ENCODE measurements at places on chromosomes 16 and 17.

DNA sequence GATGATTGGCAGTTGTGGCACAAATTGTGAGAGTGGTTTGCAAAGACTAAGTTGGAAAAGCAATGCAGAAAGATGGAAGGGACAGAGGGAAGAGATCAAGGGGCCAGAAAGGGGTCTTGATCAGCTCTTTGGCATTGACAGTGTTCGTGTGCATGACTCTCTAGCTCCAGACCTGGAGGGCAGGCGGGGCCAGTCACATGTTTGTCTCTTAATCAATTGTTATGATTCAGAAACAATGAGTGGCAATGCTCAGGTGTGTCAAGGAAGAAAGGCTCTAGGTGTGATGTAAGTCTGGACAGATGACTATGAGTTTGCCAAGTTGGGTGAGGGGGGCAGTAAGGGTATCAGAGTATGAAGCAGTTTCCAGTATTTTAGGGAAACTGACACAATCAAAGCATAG, 32.1 kb downstream of the WSB1 start:
- H3K4me1 ChIP-seq = peaks cover 46% of the 10 kb centered on the region
- H3K4me3 ChIP-seq = no peak overlapping the region
- H3K27me3 ChIP-seq = no peaks in the 10 kb centered on the region
- no peak overlapping the region for H3K27ac ChIP-seq
- no peaks in the 10 kb centered on the region for H3K36me3 ChIP-seq
- DNase-seq = no peak

DNA sequence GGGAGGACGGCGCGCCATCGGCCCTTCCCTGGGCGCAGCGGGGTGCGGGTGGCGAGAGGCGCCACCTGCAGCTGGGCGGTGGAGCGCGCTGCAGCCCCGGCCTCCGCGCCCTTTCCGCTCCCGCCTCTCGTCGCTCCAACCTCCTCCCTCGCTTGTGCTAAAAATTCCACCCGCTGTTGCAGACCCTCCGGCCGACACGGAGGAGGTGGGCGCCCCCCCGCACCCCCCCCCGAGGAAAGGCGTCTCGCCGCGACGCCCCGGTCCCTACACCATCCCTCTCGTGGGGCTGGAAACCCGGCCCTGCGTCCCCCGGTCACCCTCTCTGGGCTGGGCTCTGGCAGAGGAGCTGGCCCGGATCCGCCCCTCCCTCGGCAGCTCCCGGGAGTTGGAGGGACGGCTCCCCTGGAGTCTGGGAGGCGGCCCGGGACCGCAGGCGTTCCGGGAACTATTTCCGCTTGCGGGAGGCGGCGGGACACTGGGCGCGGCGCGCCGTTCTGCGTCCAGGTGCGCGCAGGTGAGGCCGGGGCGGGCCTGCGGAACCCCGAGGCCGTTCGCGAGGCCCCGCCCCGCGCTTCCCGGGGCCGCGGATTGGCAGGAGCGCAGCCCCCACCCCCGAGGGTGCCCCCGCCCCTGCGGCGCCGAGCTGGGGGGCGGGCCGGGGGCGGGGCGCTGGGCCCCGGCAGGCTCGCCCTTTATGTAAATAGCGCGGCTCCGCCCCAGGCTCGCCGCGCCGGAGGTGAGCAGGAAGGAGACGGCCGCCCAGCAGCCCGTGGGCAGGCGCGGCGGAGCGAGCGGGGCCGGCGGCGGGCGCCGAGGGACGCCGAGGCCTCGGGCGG, at the start of gene LLGL2:
TSS of gene LLGL2 (plus strand) at position 728 of the 836 bp plus-strand sequence. CDS start 17,730 bp downstream, outside the sequence.
- peak within 1 kb of the TSS; percentile 82 for H3K27ac ChIP-seq
- peaks cover 4% of the 10 kb centered on the region for H3K4me1 ChIP-seq
- no peaks in the 10 kb centered on the region for H3K27me3 ChIP-seq
- peak within 1 kb of the TSS; percentile 94 for H3K4me3 ChIP-seq
- peak; percentile 96 for DNase-seq

DNA sequence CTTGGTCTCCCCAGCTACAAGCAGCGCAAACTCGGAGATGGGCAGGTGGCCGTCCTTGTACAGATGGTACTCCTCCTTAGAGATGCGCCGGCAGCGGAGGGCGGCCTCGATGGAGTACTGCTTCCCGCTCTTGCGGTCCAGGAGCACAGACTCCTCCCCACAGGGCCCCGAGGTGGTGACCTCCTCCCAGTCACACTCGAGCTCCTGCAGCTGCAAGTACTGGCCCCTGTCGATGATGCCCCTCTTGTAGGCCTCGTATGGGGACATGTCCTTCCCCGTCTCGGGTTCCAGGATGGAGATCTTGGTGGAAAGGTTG, 7.2 kb downstream of the CDK3 start:
- no peak overlapping the region for H3K27ac ChIP-seq
- H3K27me3 ChIP-seq = no peaks in the 10 kb centered on the region
- DNase-seq = no peak
- H3K4me3 ChIP-seq = no peak overlapping the region
- H3K36me3 ChIP-seq = peaks cover 73% of the 10 kb centered on the region

GRCh38 chr16:65305266-65305959, 183.6 kb upstream of the CDH11 start:
- no peak overlapping the region for H3K4me3 ChIP-seq
- no peaks in the 10 kb centered on the region for H3K4me1 ChIP-seq
- DNase-seq = no peak
- no peaks in the 10 kb centered on the region for H3K36me3 ChIP-seq
- H3K27ac ChIP-seq = no peak overlapping the region

- no peaks in the 10 kb centered on the region for H3K36me3 ChIP-seq
- no peaks in the 10 kb centered on the region for H3K4me1 ChIP-seq
- no peak overlapping the region for H3K4me3 ChIP-seq
Observed at GRCh38 chr16:59826767-59827166, 1092.7 kb upstream of the GOT2 start.

DNA sequence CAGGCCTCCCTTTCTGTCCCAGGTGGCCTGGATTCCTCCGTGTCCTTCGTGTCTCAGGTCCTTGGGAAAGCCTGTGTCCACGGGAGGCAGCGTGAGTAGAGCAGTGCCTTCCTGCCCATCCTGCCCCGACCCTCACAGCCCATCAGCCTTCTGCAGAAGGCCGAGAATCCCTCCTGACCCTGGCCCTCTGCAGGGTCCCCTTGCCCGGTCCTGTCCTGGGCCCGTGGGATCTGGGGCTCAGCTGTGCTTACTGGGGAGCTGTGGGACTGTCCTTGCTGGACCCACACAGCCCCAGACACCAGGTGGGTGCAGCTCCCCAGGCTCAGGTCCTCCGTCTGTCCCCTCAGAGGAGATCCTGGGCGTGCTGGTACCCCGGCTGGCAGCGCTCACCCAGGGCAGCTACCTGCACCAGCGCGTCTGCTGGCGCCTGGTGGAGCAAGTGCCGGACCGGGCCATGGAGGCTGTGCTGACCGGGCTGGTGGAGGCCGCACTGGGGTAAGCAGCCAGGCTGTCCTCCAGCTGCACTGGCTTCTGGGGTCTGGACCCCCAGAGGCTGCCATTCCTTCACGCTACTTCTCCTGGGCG, 3.9 kb downstream of the TELO2 start:
- H3K4me3 ChIP-seq = no peak overlapping the region
- DNase-seq = no peak
- peaks cover 47% of the 10 kb centered on the region for H3K36me3 ChIP-seq
- H3K4me1 ChIP-seq = peaks cover 7% of the 10 kb centered on the region
- H3K27ac ChIP-seq = no peak overlapping the region

- H3K4me1 ChIP-seq = no peaks in the 10 kb centered on the region
- H3K27me3 ChIP-seq = peaks cover 72% of the 10 kb centered on the region
- no peak overlapping the region for H3K4me3 ChIP-seq
- DNase-seq = no peak
- H3K27ac ChIP-seq = no peak overlapping the region
Observed at GRCh38 chr16:5446623-5447240, 349.1 kb upstream of the EEF2KMT start.

DNA sequence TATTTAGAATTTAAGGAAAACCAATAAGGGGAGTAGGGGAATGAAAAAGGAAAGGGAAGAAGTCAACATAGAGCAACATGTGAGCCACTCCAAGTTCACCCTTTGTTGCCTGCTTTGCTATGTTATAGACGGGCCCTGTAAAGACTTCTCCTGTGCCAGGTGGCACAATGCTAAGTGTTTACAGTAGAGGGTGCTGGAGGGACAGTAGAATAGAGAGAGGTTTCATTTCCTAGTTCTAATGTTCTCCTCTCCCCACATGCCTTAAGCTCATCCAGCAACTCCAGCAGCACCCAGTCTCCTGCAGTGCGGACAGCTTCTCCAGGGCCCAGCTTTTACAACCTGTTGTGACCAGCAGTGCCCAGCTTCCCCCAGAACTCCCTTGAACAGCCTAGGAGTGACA, 468.0 kb downstream of the HS3ST3B1 start:
- no peak overlapping the region for H3K27ac ChIP-seq
- DNase-seq = no peak
- no peaks in the 10 kb centered on the region for H3K4me1 ChIP-seq
- H3K27me3 ChIP-seq = no peaks in the 10 kb centered on the region
- H3K4me3 ChIP-seq = no peak overlapping the region

- H3K36me3 ChIP-seq = no peaks in the 10 kb centered on the region
- H3K27me3 ChIP-seq = peaks cover 8% of the 10 kb centered on the region
- peaks cover 41% of the 10 kb centered on the region for H3K4me1 ChIP-seq
- no peak for DNase-seq
Observed at GRCh38 chr16:86819533-86819892, 241.2 kb downstream of the FOXL1 start.

DNA sequence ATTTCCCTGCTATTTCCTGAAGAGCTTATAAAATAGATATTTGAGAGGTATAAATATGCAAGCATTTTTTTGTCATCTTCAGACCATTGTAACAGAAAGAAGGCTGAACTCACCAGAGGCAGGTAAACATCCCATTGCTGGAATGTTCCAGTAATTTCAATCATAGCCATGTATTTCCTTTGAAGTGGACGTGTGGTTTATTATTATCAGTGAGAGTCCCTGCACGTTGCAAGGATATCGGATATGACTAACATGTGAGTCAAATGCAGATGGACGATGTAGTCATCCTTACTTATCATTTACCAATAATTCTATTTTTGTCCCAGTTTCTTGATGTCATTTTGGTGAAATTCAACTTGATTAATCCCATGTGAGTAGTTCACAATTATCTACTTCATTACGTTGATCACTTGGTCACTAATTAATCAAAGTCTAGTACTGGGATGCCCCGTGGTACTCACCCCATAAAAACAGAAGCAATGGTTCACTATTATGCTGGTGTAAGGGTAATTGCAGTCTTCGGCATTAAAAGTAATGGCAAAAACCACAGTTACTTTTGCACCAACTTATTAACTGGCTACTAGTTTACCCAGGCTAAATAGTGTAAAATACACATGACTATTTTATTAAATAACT, 89.5 kb downstream of the VAT1L start:
- H3K4me3 ChIP-seq = no peak overlapping the region
- no peaks in the 10 kb centered on the region for H3K36me3 ChIP-seq
- no peak overlapping the region for H3K27ac ChIP-seq
- peaks cover 26% of the 10 kb centered on the region for H3K27me3 ChIP-seq
- H3K4me1 ChIP-seq = no peaks in the 10 kb centered on the region

DNA sequence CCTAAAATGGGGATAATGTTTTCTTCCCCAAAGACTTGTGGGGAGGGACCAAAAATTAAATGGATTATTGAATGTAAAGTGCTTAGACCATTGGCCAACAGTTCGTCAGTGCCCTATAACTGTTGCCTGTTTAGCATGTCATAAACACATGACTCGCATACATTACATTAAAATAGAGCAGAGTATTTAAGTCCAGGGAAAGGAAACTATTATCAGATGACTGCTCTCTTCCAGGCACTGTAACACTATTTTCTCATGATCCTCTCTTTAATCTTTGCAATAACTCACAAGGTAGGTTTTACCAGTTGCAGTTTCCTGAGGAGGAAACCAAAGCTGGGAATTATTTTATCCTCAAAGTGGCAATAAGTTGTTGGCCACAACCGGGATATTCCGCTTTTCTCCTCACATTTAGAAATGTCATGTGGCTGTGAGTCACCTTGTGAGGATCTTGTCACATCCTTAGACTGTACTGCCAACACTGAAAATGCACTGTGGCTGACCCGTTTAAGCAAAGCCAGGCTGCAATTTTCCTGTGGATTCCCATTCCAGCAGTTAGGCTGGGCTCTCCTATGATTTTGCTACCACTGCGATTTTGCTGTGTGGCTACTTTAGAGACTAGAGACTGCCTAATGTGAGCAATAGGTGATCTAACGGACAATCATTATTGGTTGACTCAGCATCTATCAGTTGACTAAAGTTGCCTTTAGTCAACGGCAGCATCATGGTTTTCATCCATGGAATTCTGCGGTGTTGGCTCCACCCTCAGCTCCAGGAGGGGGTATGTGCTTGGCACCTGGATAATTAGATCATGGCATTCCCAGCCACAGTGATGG, 58.3 kb upstream of the DHX40 start:
- no peak overlapping the region for H3K4me3 ChIP-seq
- H3K36me3 ChIP-seq = no peaks in the 10 kb centered on the region
- H3K27me3 ChIP-seq = no peaks in the 10 kb centered on the region
- H3K4me1 ChIP-seq = no peaks in the 10 kb centered on the region
- no peak for DNase-seq

DNA sequence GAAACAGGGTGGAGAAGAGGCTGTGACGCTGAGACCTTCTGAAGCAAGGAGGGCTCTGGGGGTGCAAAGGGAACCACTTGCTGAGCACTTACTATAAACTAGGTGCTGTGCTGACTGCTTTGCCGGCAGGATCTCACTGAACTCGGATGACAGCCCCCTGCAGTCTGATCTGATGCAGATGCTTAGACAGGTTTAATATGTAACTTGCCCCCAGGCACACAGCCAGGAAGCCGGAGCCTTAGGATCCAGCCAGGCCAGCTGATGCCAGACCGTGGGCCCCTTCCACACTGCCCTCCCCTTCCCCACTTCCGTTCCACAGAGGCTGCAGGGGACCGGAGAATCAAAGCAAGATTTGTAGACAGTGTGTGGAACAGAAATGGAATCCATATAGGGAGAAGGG, 23.1 kb downstream of the SPACA3 start:
- no peak overlapping the region for H3K27ac ChIP-seq
- DNase-seq = peak; percentile 51
- peaks cover 15% of the 10 kb centered on the region for H3K4me1 ChIP-seq

- no peak for DNase-seq
- no peak overlapping the region for H3K4me3 ChIP-seq
- no peaks in the 10 kb centered on the region for H3K27me3 ChIP-seq
- no peak overlapping the region for H3K27ac ChIP-seq
- H3K36me3 ChIP-seq = peaks cover 62% of the 10 kb centered on the region
Observed at GRCh38 chr16:89352091-89352681, 134.7 kb downstream of the ZNF778 start.

DNA sequence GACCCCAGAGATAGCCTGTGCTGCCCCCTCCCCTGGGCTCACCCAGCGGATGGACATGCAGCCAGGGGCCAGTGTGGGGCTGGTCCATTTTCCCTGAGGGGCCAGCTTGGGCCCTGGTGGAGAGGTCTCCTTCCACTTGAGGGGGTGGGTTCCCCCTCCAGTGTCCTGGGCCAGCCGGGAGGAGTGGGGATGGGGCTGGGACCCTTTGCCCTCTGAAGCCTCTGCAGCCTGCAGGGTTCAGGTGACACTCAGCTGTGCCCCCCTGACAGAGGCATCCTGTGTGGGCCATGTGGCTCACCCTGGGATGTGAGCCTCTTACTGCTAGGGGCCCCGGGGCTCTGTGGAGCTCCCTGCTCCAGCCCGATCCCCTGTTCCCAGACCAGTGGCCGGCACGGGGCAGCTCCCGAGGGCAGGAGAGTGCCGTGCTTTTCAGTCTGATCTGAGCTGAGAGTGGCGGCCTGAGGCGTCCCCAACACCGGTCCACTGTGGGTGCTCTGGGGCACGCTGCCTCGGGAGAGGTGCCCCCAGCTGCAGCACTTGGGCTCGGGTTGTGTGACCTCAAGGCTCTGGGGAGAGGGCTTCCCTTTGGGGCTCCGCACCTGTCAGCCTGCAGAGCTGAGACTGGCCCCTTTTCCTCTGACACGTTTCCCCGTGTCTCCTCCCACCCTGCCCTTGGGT, 439 bp upstream of the GNG13 start:
- peaks cover 45% of the 10 kb centered on the region for H3K27me3 ChIP-seq
- H3K4me3 ChIP-seq = no peak overlapping the region
- H3K4me1 ChIP-seq = no peaks in the 10 kb centered on the region
- H3K27ac ChIP-seq = no peak overlapping the region
- no peak for DNase-seq

Data from Calu3 (cell line).